CD4-positive, alpha-beta T cell treated with Interleukin-17A for 4 hours (primary cell): ENCODE measurements at places on chromosomes 7 and 10.

GRCh38 chr10:97129666-97130065 is 56.1 kb downstream of the SLIT1 start:
- no peak for DNase-seq

GRCh38 chr10:48322017-48322416 is 15.5 kb downstream of the MAPK8 start:
- DNase-seq: no peak

- no peak for DNase-seq
Measured at GRCh38 chr7:156777364-156778069, 115.5 kb downstream of the LMBR1 start.

DNA sequence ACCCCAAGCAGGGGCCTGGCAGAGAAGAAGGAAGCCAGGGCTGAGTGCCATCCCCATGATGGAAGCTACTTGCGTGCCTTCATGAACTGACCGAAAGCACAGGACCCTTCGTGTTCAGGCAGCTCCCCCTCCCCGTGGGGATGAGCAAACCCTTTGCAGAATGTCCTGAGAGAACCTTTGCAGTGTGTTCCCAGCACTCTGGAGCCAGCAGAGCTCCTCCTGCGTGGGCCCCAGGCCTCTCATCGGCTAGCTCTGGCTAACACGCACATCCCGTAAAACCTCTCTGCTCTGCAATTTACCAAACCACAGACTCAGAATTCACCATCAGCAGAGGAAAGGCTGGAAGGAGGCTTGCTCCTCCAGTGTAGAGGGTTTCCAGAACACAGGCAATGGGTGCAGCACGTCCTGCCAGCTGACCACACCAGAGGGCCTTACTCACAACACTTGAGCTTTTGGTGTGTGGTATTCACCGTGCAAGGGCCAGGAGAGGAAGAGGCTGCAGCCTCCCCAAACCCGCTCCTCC is 3.1 kb downstream of the SH3PXD2A start:
- DNase-seq: no peak

GRCh38 chr7:100208911-100209408 is 10.8 kb upstream of the PVRIG start:
- DNase-seq: peak; percentile 45

- peak; percentile 45 for DNase-seq
Measured at GRCh38 chr7:73715648-73716317, 3.7 kb downstream of the STX1A start.

- DNase-seq: no peak
Measured at GRCh38 chr7:24668927-24669635, 88.2 kb downstream of the GSDME start.

DNA sequence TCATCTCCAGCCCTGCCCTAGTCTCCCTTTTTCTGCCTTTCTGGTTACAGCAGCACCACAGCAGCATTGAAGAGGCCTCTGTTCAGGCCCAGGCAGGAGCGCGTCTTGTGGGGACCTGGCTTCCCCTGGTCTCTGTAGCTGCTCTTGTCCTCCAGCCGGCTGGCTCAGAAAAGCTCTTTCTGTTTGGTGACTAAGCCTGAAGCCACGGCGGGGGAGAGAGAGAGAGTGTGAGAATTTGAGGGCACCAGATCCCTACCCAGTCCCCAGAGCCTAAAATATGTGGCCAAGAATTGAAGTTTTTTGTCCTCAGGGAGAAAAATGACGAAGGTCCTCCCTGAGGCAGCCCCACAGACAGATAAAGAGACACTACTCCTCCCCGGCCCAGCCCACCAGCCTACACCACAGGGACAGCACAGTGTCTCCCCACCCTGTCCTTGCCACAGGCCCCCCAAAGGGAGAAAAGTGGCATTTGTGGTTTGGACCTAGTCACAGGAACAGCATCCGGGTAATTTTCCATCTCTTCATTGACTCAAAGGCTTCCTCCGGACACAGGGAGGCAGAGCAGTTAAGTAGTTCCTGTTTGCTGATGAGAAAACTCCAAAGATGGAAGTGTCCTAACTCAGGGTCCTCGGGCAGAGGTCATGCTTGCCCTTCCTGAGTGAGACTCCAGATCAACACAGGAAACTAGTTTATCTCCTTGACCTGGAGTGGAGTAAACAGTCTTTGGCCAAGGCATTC is 13.3 kb upstream of the FAM180A start:
- no peak for DNase-seq

DNA sequence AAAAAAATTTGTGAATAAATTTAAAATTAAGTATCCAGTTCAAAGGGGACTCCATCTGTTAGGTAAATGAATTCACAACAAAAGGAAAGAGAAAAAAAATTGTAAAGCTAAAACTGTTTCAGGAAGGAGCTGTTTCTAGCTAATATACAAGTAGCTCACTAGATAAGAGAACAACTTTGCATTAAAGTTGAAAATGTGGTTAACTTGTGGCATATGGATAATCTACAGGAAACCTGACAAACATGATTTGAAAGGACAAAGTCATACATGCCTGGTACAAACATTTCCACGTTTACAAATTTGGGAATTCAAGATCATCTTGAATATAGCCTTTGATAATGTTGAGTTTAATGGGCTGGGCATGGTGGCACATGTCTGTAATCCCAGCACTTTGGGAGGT is 8.9 kb downstream of the NT5C3A start:
- no peak for DNase-seq

GRCh38 chr7:143906895-143907294 is 4.9 kb upstream of the TCAF1 start:
- DNase-seq: no peak

DNA sequence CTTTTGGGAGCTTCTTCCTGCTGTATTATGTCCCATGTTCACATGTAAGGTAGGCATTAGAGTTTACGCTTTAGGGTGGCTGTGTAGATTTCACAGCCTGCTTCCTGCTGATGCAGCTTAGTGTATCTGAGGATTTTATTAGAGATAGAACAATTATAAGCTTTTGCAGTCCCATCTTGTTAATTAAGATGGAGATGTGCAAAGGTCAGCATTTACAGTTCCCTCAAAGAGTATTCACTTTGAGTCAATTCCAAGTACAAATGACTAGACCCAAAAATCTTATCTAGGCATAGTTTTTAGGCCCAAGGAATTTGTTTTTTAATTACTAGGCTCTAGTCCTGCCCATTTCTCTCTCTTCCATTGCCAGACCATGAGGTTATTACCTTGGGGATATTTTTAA is 239.9 kb upstream of the PHF14 start:
- DNase-seq: no peak

- no peak for DNase-seq
Measured at GRCh38 chr7:44764665-44765578, 16.3 kb downstream of the ZMIZ2 start.
